PC-9 (cell line): ENCODE measurements at places on chromosomes 4 and X. TPM values are rescaled to one million over a fixed set of nuclear protein-coding genes. Genes with fewer than 3 reads are reported as not detected.

The PIM2 gene
- total RNA-seq: 3.6 and 4.4 TPM in 2 replicates

DNA sequence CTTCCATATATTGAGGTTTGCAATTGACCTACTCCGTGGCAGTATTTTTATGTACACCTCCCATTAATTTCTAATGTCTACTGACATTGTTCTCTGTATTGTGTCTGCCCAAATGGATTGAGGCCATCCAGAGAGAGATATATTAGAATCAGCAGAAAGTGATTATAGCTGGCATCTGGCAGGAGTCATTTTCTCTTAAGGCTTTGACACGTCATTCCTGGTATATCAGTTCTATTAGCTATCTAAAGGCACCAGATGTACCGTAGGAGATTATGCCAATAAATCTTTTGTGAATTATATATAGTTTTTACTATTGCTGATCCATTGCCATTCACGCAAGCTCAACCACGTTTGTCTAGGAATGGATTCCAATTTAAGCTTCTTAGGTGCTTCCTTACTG lies 1026.4 kb upstream of the IGFBP7 start:
- DNase-seq: no peak

- DNase-seq: no peak
These were observed 67.1 kb downstream of the GPR143 start for GRCh38 chrX:9698576-9698975.

GRCh38 chr4:107931775-107932321 lies 499 bp downstream of the CYP2U1 start:
- DNase-seq: no peak

- DNase-seq: no peak
These were observed 41.0 kb downstream of the PRPS1 start for GRCh38 chrX:107669261-107669660.

DNA sequence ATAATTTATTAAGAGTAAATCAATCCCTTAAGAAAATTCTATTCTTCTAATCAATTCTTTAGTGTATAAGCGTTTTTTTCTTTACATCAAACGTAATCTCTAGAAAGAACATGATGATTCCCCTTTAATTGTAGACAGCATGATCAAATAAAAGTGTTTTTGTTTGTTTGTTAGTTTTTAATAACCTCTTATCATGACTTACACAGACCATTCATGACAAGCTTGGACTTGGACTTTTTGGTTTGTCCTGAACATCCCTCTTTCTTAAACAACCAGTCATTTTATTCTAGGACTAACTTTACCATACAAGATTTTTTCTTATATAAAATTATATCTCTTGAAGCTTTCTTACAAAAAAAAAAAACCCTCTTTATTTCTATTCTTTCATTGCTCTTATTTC lies 344.6 kb upstream of the SPOCK3 start:
- DNase-seq: no peak

DNA sequence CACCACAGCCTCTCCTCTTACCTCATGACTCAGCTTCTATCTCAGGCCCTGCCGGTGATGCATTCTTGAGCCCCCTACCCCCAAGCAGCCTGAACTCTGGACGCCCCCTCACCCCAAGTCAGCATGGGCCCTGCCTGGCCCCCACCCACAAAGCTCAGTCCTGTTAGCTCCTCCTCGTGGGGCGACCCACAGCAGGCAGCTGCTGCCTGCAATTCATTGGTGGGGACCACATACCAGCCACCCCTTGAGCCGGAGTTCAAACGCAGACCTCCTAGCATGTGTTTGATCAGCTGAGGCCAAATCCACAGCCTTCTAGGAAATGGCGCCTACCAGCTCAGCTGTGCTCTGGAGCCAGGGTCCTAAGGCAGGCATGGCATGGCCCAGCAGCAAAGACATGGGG lies 111.8 kb downstream of the EFNB1 start:
- no peak for DNase-seq
